ENCODE measurements at places on chromosomes 2 and 18. TPM values are rescaled to one million over a fixed set of nuclear protein-coding genes. Genes with fewer than 3 reads are reported as not detected.

- DNase-seq: no peak
These were observed 80.3 kb downstream of the MBOAT2 start for GRCh38 chr2:8923183-8923582.

GRCh38 chr2:192313773-192314172, 119.0 kb upstream of the TMEFF2 start:
- DNase-seq: no peak

- no peak for DNase-seq
These were observed 37.7 kb upstream of the MAT2A start for GRCh38 chr2:85501248-85501647.

GRCh38 chr2:216546241-216546640, 47.6 kb downstream of the RPL37A start:
- no peak for DNase-seq

GRCh38 chr2:80113399-80113798, 191.2 kb downstream of the LRRTM1 start:
- no peak for DNase-seq

- no peak for DNase-seq
These were observed 114.5 kb downstream of the CDH2 start for GRCh38 chr18:28062443-28062842.

DNA sequence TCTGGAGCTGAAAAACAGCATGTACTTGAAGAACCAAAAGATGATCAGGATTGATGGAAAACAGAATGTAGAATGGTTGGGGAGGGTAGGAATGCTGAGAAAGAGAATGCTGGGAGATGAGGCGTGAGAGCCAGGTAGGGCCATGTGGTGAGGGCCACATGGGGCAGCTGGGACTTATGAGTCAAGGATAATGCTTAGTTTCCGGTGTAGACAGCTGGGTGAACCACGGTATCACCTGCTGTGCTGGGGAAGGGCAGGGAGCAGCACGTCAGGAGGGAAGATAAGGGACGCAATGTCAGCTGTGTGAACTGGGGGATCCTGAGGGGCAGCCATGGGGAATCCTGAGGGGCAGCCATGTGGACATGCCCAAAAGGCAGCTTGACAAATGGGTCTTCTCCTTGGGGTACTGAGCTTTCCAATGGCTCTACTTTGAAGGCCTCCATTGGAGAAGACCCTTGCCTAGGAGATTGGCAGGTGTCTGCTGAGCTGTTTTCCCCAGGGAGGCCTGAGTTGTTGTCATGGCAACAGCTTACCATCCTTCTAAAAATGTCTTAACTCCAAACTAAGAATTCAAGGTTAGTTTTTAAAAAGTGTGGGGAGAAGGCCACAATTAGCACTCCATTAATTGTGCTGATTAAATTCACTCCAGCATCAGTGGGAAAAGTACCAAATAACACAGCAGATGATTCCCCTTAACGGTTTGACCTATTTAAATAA, 51.1 kb downstream of the MTHFD2 start:
- DNase-seq: no peak

DNA sequence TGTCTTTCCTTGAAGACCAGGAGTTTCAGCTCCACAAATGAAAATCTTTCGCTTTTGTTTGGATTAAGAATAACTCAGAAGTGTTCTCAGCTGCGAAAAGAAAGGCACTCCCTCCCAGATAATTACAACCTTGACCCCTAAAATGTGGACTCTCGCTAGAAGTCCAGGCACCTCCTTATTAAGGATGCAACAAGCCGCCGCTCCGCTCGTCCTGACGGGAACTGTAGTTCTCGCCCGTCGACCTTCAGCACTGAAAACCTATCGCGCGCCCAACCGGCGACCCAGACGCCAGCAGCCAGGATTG, 559 bp downstream of the IMMT start:
- DNase-seq: no peak

The RESP18 gene
- total RNA-seq: not detected

The HADHA gene
- total RNA-seq: 115 TPM

All from tibial nerve (tissue), 4 donors.